ENCODE measurements at places on chromosomes 1 and 21.

DNA sequence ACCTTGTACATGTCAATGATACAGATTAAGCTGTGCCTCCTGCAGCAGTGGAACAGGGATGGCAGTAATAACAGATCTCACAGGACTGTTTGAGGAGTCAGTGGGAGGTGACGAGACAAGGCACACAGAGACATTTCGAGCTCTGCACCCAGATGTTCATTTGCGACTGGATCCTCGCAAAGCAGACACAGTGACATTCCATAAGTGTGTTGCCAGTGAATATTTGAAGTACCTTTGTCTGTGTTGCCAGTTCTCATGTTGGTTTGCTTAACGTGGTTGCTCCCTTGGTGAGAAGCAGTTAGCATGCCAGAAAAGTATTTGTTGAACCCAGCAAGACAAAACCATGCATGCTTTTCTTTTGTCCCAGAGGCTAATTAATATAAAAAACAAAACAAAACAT lies 67.0 kb downstream of the NID1 start:
- no peak for DNase-seq

DNA sequence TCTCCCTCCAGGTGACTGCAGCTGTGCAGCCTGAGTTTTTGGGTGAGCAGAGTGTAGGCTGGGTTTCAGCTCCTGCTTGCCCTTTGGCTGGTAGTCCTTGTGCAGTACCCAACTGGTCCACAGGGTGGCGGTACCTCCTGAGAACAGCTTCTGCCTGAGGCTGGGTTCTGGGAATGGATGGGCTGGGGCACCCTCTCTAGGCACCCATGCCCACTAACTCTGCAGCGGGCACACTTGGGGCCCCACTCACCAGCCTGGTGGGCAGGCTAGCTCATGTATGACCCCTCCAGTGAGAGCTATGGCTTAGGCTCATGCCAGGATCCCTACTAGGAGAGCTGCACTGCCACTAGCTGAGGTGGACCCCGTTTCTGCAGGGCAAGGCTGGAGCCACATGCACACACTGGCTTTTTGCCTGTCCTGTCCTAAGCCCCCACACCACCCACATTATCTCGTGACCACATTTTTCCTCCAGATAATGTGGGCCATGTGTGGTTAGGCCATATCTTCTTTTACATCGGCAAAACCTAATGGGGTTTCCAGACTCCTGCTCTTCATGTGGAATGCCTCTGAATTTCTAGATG lies 15.5 kb upstream of the GSTM4 start:
- DNase-seq: peak; percentile 81

DNA sequence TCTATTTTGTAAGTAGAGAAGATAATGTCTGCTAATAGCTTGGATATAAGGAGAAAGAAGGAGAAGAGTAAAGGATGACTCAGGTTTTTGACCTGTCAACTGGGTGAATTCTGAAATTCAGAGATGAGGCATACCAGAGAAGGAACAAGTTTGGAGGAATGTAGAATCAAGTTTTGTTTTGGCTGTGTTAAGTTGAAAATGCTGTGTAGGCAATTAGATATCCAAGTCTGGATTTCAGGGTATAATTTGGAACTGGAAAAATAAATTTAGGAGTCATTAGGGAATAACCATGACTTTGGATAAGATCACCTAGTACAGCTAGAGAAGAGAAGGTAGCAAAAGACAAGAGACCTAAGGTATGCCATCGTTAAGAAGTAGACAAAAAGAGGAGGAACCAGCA lies 22.4 kb upstream of the GNG4 start:
- no peak for DNase-seq

- no peak for DNase-seq
These were observed 50.8 kb downstream of the HS2ST1 start for GRCh38 chr1:86965012-86965826.

GRCh38 chr1:30085811-30086770 lies 637.3 kb downstream of the MATN1 start:
- DNase-seq: peak; percentile 39

DNA sequence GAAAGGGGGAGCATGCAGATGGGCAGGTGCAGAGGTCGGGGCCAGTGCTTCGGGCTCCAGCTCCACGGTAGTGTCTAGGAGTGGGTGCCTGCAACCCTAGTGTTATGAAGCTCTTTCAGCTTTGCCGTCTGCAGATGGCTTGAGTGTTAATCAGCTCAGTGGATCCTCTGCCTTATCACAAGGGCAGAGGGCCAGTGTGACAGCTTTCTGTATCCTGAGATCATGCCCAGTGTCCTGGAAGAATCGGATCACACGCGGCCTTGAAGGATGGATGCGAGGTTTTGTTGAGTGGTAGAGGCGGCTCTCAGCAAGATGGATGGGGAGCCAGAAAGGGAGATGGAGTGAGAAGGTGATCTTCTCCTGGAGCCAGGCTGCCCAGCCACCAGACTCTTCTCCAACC lies 25.5 kb upstream of the C1orf146 start:
- DNase-seq: no peak

GRCh38 chr1:13701271-13701640 lies 1.3 kb downstream of the PRDM2 start:
- DNase-seq: no peak

- DNase-seq: no peak
These were observed 4.7 kb downstream of the LDLRAD2 start for GRCh38 chr1:21816602-21817302.

DNA sequence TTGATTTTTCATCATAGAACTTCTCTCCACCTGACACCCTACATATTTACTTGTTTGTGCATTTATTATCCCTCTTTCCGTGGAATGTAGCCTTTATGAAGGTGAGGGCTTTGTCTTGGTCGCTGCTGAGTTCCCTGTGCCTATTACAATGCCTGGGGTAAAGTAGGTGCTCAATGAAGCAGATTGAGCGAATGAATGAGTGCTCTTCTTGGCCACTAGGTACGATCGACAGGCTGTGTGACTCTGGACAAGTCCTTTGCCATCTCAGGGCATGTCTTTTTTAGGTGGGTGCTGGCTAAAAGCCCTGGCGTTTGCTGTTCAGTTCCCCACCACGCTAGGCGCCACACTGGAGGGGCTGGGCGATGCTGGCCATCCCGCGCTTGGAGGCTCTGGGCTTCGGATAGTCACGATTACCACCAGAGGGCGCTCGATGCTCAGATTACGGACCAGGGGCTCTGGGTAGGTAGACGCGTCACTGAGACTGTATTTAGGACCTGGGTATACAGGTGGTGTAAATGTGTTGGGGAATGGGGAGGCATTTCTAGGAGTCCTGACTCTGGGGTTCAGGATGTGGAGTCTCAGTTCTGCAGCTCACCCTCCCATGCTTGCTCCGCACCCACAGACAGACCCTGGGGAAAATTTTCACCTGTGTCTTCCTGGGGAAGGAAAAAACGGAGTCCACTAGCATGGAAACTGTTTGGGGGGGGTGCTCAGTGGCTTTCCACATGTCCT lies 71.0 kb upstream of the CSF3R start:
- DNase-seq: peak; percentile 67

- DNase-seq: no peak
These were observed 85.9 kb downstream of the NTMT2 start for GRCh38 chr1:170231662-170232061.

DNA sequence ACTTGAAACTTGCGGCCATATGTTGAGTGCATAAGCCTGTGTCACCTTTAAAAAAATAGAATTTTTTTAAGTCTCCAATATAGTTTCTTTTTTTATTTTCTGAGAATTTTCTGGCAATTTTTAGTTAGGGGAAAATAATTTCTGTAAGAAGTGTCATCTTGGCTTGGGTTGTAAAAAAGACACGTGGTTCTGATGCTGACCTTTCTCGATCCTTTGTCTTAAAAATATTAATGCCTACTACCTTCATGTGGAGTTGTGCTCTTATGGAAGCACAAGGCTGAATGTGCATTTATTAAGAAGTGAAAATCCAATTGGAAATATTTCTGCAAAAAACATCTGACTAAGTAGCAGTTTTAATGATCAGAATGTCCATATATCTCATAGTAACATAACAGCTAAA lies 3.5 kb downstream of the ELAVL4 start:
- DNase-seq: no peak

DNA sequence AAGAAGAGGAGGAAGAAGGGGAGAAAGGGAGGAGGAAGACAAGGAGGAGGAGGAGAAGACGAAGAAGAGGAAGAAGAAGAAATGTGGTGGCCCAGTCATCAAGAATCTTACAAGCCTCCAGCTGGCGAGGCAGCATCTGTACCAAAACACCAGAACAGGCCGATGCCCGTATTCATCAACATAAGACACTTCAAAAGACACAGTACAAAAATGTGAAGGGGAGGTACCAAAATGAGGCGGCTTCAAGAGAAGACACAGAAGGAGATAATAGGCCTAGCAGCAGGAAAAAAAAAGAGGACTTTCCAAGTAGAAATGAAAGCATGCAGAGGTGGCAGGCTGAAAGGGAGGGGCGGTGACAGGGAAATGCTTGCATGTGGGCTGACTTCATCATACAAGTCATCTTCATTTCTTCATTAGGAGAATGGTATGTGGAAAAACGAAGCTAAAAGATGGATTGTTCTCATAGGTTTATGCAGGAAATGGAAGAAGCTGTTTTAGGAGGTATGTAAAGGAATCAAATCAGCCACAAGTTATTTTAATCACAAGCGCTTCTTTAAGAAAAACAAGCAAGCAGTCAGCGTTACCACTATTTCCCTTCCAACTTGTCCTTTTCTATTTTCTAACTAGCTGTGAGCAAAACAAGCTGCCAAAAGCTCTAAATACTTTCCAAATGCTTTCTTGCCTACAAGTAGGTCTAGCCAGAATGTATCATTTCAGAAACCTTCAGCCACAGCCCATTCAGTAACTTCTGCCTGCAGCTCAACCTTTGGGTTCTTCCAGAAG lies 192.3 kb downstream of the SLC45A1 start:
- peak; percentile 42 for DNase-seq

GRCh38 chr1:238318294-238319110 lies 427.8 kb upstream of the ZP4 start:
- no peak for DNase-seq

DNA sequence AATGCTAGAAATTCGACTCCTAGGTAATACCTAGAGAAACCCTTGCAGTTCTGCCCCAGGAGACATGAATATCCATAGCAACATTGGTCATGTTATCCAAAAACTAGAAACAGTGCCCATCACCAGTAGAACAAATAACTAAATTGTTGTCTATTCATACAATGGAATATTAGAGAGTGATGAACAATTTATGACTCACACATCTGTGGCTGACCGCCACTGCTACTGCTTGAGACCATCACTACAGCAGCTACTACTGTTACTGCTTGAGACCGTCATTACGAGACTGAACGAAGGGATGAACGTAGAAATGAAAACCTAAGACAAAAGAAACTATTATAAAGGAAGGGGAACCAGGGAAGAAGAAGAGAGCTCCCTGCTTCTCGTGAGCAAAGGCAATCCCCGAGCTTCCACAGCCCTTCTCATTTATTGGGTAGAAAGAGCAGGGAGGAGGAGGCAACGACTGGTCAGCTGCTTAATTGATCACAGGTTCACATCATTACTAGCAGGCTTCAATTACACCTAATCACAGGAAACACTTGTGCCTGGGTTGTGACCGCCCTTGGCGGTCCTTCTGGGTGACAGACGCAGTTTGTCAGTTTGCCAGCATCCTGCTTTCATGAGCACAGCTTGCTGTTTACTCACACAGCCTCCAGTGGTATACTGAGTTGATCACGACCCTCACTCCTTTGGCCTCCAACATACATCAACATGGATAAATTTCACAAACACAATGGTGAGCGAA lies 14.1 kb upstream of the PADI4 start:
- no peak for DNase-seq

- DNase-seq: no peak
These were observed 380.0 kb downstream of the DSCAM start for GRCh38 chr21:40466893-40467483.

DNA sequence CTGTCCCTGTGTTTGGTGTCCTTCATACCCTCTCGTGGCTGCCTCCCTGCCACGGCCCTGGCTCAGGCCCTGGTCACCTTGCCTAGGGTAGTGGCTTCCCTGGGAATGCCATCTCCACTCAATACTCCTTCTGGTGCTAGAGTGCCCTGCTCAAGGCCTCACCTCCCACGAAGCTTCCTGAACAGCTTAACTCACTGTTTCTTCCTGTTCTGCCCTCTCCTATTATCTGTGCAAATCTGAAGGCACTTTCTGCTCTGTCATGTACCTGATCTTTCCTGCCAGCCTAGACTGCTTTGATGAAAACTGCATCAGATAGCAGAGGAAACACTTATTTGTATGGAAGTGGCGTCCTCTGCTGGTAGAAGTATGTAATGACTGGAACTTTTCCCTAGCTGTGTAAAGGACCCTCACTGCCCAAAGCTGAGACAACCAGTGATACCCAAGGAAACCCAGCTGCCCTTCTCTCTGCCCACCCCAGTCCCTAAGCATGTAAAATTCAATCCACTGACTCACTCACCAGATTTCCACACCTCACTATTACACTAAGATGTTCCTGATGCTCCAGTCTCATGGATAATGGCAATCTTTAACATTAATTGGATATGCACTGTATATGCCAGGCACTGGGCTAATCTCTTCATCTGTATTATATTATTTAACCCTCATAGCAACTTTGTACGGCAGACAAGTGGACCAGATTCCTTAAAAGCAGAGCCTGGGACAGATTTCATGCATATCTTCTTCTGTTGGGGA lies 36.2 kb upstream of the BTG2 start:
- DNase-seq: peak; percentile 37

GRCh38 chr1:223670458-223671159 lies 5.1 kb upstream of the CAPN8 start:
- no peak for DNase-seq

- no peak for DNase-seq
These were observed 148.5 kb downstream of the POU2F1 start for GRCh38 chr1:167369175-167369574.

- DNase-seq: no peak
These were observed 538.1 kb upstream of the ZRANB2 start for GRCh38 chr1:71618766-71619530.

- DNase-seq: no peak
These were observed 11.4 kb upstream of the KLHL12 start for GRCh38 chr1:202938287-202938925.

GRCh38 chr1:30523055-30524020 lies 200.0 kb downstream of the MATN1 start:
- no peak for DNase-seq

GRCh38 chr1:97159342-97159741 lies 437.8 kb downstream of the PTBP2 start:
- DNase-seq: no peak

GRCh38 chr1:145689922-145690321 lies 17.2 kb downstream of the PDZK1 start:
- no peak for DNase-seq

- DNase-seq: no peak
These were observed 90.8 kb upstream of the SLC2A1 start for GRCh38 chr1:43049481-43049880.

- DNase-seq: no peak
These were observed 6.8 kb downstream of the RGS8 start for GRCh38 chr1:182677397-182678098.
